ENCODE measurements at places on chromosomes 6 and 20.

DNA sequence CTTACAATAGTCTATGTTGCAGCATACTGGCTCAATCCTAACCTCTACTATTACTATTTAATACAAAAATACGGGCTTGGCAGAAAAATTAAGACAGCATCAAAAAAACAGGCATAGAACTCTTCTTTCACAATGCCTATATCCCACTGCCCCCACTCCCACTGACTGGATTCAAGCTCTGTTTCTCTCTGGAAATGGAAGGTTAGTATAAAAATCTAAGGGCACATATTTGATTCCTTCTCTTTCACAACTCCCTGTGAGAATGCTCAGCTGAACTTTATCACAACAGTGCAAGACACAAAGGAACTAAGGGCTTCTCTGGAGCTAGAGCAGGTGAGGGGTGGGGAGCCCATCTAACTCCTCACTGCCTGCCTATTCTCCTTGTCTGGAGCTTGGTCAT, 258.4 kb upstream of the FAM83B start:
- DNase-seq, result no peak

GRCh38 chr6:38261626-38262025, 378.1 kb downstream of the BTBD9 start:
- DNase-seq, result no peak

DNA sequence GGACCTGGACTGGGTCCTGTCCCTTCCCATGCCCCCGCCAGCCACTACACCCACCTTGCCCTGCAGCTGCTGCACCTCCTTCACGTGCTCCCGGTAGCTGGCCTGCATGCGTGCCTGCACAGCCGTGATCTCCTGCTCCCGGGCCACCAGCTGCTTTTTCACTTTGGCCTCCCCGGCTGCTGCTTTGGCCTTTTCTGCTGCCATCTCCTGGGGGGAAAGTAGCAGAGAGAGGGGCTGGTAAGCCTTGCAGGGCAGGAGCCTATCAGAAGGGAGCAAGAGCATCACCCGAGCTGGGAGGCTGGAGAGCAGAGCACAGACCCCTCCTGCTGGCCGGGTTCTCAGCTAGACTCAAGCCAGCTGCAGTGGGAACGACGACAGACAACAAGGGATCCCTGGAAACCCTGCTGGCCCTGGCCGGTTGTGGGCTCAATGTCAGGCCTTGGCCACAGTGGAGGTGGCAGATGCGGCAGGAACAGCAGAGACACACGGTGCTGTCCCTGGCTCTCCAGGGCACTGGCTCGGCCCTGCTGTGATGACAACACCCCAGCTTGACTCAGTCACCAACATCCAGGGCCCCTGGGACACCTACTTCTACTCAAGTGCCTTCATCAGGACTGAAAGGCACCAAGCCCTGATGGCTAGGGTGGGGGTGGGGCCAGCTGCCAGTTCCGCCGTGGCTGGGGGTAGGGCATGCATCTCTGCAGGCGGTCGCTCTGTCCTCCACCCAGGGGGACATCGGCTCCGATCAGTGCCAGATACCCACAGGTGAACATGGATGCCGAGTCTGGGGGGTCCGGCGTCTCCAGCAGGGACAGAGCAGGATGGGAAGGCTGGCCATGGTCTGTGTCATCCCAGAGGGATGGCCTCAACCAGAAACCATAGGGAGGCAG, 45.3 kb downstream of the RRBP1 start:
- DNase-seq, result no peak

- DNase-seq, result no peak
These were observed 63.0 kb downstream of the RIPOR3 start for GRCh38 chr20:50628332-50628731.

GRCh38 chr6:4803343-4803744, 27.1 kb downstream of the CDYL start:
- no peak for DNase-seq

DNA sequence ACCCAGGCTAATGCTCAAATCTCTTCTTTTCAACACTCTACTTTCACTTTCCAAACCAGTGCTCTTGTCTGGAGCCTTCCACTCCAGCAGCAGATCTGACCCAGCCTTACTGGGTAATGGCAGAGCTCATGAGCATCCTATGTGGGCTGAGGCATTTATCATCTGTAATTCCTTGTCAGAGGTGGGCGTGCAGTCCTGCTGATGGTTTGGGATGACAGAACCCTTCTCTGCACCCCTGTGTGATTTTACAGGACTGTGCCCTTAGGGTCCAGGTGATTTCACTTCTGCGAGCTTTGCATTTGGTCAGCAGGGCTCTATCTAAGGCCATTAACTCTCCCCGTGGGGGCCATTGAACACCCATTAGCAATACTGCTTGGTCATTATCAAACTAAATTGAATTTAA, 55.4 kb downstream of the LAMA4 start:
- no peak for DNase-seq

GRCh38 chr6:14966096-14966905, 279.6 kb upstream of the JARID2 start:
- DNase-seq, result no peak

- no peak for DNase-seq
These were observed 8.3 kb upstream of the INSM1 start for GRCh38 chr20:20359628-20360027.

GRCh38 chr6:121437851-121438651, 2.6 kb downstream of the GJA1 start:
- DNase-seq, result no peak

DNA sequence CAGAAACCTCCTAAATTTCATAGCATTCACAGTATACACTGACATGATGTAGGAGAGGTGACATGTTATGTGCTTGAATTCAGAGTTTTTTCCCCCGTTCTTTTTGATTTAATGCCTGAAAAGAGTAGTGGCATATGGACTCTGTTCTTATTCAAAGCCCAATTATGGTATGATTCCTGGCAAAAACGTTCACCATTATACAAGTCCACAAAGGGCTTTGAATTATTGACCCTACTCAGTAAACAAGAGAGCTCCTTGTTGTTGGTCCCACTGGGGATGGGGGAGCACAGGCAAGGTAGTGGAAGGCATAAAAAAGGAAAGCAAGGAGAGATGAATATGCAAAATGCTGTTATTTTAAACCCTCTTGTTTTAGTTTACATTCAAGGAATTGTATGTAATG, 136.0 kb upstream of the AHI1 start:
- no peak for DNase-seq

- DNase-seq, result no peak
These were observed 300.9 kb upstream of the PRDM1 start for GRCh38 chr6:105785066-105785811.

DNA sequence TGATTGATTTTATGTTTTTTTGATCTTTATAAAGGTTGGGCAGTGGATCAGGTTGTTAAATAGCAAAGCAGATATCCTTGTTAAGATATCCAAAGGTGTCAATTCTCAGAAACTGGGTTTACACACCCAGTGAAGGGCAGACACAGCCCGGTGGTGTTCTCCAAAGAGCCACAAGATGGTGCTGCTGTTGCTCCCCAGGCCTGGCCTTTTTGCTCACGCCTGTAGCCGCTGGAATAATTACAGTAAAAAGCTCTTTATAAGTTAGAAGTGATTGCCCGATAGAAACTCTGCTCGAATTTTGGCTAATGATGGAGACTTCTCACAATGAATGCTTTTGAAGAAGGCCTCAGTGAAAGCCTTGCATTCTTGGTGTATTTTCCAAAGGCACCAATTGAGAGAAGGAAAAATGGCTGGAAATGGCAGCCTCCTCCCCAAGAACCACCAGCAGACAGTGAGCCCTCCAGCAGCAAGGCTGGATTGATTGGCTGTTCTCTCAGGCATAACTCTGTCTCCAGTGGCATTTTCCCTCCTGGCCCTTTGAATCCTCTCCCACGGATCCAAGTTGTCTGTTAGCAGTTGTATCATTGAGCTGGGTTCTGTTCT, 120.5 kb upstream of the CHD6 start:
- DNase-seq, result no peak

DNA sequence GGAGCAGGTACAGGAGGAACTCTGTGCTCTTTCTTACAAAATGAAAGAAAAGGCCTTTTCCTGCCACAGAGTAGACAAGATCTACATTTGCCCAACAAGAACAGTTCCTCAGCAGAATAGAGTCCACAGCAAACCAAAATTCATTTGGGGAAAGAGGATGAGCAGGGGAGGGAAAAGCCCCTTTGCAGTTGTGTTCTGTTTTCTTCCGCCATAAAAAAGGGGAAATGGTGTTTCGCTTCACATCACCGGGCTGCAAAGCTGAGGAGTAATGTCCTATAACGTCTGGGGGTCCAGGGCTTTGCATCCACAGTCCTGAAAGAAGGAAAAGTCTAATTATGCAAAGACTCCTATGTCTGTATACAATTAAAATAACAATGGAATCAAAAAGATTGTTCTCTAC, at the start of gene GPR31:
Gene GPR31 (minus strand): TSS at position 118 of the 400 bp plus-strand sequence. CDS start 149 bp downstream, outside the sequence.
- DNase-seq, result no peak

DNA sequence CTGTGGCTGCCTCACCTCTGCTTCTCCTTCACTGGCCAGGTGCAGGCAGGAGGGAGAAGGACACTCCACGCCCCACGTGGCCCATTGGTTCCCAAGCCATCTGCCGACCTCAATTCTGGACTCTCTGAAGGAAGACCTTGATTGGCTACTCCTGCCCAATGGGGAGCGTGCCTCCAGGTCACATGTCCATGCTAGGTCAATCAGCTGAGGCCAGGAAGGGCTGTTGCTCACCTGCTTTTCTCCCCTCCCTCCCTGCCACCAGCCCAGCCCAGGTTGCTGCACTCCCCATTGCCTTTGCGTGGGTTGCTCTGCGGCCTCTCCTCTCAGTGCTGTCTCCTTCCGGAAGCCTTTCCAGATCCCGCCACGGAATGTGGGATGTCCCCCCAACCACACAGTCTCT, 21.9 kb upstream of the CDH4 start:
- no peak for DNase-seq

- no peak for DNase-seq
These were observed 636.3 kb downstream of the PTPRT start for GRCh38 chr20:42553374-42553773.

GRCh38 chr6:126110512-126111270, 124.4 kb downstream of the TRMT11 start:
- no peak for DNase-seq

- no peak for DNase-seq
These were observed 228.9 kb upstream of the SMLR1 start for GRCh38 chr6:130598021-130598989.

DNA sequence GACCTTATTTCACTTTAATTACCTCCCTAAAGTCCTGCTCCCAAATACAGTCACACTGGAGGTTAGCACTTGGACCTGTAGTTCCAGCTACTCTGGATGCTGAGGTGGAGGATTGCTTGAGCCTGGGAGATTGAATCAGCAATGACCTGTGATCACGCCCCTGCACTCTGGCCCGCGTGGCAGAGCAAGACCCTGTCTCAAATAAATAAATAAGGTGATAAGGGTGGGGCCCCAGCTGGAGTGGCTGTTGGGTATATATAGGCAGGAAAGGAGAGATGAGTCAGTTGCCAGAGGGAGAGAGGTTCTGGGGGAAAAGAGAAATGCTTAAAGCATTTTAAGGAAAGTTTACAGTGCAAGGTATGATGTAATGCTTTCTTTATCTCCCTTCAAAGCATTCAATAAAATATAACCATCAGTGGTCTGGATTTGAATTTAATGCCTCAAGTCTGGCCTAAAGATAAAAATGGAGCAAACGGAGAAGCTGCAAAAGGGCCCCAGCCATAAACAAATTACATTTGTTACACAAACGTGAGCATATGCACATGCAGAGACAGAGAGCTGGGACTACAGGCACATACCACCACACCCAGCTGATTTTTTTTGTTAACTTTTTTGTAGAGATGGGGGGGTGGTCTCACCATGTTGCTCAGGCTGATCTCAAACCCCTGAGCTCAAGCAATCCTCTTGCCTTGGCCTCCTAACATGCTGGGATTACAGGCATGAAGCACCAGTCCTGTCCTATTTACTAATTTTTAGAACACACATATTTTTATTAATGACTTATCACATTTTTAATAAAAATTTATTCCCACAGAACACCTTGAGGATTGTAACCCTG, 6.1 kb upstream of the PM20D2 start:
- DNase-seq, result no peak

DNA sequence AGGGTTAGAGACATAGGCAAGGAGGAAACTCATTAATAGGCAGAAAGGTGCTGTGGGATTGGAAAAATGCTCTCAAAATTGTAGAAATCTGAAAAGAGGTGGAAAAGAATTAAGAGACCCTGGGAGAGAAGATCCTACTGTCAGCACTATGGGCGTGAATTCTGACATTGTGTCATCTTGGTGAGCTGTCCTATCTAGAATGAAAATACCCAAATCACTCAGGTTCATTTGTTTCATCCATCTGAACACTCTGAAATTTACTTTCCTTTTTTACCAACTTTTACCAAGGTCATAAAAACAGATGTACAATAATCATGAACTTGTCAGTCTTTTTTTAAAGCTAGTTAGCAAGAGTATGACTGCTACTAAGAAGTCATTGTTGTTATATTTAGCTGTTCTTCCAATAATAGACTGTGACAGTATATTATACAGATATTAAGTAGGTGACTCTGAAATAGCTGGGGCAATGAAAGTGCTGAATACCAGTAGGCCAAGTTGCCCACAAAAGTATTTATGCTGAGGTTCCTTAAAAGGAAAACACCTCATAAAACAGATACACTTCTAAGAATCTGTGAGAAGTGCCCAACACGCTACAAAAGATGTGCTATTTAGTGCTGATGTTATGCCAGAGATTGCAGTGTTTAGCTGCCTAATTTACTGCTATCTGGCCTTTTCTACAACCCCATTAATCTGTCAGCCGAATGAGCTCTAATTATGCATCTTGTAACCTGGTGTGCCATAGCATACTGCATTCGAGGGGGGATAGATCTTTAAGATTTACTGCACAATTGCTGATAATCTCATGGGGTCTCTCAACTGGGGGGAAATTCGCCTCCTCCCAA, 217.5 kb upstream of the SUPT3H start:
- no peak for DNase-seq

- DNase-seq, result no peak
These were observed 97.3 kb downstream of the MDGA1 start for GRCh38 chr6:37600312-37600916.

DNA sequence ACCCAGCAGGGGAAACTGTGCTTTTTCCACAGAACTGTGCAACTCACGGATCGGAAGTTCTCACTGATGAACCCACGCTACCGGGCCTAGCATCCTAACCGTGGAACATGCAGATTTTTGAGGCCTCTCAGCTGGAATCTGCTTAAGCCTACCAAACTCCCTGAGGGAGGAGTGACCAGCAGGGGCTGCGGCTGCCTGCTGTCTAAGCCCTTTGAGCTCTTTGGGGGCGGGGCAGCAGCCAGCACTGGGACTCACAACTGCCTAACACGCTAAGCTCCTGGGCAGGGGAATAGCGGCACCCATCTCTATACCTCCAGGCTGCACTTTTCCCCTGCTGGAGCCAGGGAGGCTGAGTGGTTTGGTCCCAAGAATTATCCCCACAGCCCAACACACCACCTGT, 20.4 kb upstream of the METTL24 start:
- no peak for DNase-seq

DNA sequence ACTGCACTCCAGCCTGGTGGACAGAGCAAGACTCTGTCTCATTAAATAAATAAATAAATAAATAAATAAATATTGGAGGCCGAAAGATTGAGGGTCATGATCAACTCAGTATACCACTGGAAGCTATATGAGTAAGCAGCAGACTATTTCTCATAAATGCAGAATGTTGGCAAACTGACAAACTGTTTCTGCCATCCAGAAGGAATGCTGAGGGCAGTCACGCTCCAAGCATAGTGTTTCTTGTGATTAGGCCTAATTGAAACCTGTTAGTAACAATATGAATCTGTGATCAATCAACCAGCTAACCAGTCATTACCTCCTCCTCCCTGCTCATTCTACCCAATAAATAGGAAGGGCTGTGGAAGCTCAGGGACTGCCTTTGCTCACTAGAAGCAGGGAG, 15.2 kb upstream of the KCNK15 start:
- DNase-seq, result no peak

- no peak for DNase-seq
These were observed 4.7 kb downstream of the GSTA4 start for GRCh38 chr6:52990342-52990741.
